Stimulated activated CD4-positive, alpha-beta T cell treated with anti-CD3 and anti-CD28 coated beads, TNF-alpha, amount 100 ng/mL, for 1 hour (primary cell): ENCODE measurements at places on chromosomes 12 and 14.

DNA sequence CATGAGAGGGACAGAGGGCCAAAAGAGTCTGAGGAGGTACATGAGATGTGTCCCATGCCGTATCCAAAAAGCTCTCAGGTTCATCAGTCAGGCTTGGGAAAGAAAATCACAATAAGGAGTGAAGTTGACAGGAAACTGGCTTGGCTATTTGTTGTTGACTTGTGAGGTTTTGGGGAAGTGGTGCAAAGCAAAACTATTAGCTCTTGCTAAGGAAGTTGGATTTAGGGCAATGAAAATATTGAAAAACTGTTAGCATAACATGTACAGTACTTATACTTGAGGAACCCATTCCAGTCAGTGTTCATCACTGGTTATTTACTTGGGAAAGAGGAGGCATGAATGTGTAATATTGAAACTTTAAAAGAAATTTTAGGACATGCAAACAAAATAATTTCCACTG is 145.9 kb downstream of the DUSP6 start:
- DNase-seq, result no peak

DNA sequence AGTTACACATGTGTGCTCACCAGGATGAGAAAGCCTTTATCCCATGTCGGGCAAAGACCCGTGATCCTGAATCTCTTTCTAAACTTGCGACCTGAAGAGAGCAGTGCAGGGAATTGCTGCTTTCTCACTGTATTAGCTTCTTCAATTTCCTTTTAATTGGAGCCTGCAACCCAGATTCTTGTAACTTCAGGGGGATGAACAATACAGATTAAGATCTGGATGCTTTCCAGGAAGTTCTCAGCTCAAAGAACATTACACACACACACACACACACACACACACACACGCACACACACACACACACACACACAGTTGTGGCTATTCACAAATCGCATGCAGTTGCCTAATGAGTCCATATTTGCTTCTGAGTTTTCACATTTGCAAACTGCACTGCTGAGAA is 268.3 kb downstream of the NPAS3 start:
- DNase-seq, result no peak

GRCh38 chr12:99176871-99177270 is 470.7 kb upstream of the GARIN6 start:
- no peak for DNase-seq

GRCh38 chr12:48165089-48165981 is 8.0 kb upstream of the ASB8 start:
- peak; percentile 28 for DNase-seq

DNA sequence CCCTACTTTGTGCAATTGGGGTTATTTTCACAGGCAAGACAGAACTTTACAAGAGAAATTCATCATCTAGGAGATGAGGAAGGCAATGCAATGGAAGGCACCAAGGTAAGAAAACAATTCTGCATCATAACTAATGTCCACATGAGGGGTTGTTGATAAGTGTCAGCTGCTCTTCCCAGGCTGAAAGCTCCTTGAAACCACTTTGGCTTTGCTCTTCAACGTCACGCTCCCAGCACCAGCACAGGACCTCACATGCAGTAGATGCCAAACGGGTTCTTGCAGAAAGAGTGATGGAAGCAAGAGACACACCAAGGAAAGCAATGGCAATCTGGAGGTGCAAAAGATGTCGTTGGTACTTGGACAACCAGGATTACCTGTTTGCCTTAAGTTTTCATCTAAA is 485.5 kb downstream of the BCL11B start:
- no peak for DNase-seq

DNA sequence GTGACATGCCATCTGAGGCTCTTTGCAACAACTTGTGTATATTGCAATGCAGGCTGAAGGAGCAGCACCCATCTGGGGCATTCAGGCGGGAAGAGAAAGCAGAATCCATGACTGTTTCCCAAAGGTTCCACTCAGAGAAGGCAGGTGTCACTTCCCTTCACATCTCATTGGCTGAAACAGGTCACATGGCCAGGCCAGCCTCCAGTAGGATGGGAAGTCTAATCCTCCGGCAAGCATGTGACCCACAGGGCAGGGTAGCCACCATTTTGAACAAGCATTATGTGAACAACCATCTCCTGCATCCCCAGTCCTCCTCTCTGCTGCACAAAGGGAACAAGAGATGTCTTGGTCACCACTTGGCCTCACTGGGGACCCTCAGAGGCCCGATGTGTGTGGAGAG is 70.6 kb downstream of the RIN3 start:
- DNase-seq, result no peak

DNA sequence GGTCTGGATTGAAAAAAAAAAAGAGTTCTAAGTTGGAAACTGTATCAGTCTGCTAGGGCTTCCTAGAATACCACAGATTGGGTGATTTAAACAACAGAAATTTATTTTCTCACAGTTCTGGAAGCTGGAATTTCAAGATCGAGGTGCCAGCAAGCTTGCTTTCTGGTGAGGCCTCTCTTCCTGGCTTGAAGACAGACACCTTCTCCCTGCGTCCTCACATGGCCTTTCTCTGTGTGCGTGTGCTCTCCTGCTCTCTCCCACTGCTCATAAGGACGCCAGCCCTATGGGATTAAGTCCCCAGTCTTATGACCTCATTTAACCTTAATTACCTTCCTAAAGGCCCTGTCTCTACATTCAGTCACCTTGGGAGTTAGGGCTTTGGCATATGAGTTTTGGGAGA is 215.5 kb downstream of the PIK3C2G start:
- DNase-seq, result no peak

- DNase-seq, result no peak
Measured at GRCh38 chr12:89355243-89356068, 3.2 kb upstream of the DUSP6 start.

- DNase-seq, result no peak
Measured at GRCh38 chr14:44830371-44830770, 131.4 kb downstream of the KLHL28 start.

DNA sequence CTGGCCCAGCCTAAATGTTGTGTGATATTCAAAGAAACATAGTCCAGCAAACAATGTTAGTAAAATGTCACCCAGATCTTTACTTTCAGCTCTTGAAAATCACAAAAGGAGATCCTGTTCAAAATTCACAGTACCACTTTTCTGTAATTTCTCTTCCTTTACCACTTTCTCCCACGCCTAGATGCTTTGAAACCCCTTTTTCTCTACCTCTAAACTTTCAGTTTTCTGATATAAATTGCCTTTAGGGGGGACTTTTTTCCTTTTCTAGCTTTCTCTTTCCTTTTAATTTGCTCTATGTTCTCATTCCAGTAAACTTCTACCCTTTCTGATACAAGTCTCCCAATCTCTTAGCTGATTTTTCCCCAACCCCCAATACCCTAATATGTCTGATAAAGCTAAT is 101.8 kb downstream of the LMO3 start:
- no peak for DNase-seq

GRCh38 chr14:59490756-59491155 is 6.4 kb downstream of the JKAMP start:
- no peak for DNase-seq

- DNase-seq, result no peak
Measured at GRCh38 chr14:95173518-95173917, 16.2 kb upstream of the DICER1 start.

- DNase-seq, result no peak
Measured at GRCh38 chr12:76311796-76312195, 36.4 kb downstream of the BBS10 start.

- DNase-seq, result no peak
Measured at GRCh38 chr12:111756681-111757080, 10.1 kb upstream of the ALDH2 start.

- no peak for DNase-seq
Measured at GRCh38 chr12:66965621-66966020, 286.7 kb upstream of the GRIP1 start.

GRCh38 chr14:99758121-99758821 is 34.9 kb upstream of the EML1 start:
- DNase-seq, result no peak

- DNase-seq, result no peak
Measured at GRCh38 chr12:16719713-16720416, 113.9 kb upstream of the LMO3 start.

- DNase-seq, result no peak
Measured at GRCh38 chr12:65740873-65741600, 83.2 kb upstream of the HMGA2 start.

DNA sequence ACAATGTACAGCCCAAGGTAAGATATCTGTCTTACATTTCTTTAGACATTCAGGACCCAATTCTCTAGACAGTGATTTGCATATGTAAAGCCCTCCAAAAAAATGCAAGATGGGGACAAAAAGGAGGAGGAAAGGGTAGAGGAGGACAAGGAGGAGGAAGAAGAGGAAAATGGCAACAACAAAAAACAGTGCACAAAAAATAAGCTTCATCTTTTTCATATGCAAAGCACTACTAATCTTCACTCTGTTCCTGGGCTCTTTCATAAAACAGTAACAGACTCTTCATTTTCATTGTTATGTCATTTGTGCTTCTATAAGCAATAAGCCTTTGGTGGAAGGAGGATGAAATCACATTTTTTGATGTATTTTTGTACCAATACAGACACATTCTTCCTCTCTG is 61.4 kb downstream of the KCNH5 start:
- no peak for DNase-seq

DNA sequence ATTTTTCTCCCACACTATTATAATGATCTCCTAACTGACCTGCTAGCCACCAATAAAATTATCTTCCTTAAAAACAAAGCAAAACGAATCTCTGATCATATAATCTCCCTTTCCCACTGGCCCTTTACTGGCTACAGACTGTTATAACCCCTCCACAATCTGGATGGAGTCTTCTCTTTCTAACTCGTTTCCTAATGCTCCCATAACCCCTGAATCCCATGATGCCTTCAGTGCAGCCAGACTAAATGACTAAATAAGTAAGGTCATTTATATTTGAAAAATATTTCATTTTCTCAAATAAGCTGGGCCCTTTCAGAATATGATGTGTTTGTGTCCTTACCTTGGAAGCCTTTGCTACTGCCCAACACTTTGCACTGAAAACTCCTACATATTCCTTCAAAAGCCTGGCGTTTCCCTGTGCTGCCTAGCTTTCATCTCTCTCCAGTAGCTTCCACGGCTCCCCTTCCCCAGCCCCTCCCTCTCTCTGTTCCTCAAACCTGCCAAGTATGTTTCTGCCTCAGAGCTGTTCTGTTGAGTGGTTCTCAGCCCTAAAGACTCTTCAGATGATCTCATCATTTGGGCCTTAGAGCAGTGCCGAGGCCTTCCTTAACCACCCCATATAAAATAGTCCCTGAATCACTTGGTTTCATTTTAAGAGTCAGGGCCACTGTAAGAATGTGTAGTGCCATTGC is 91.7 kb downstream of the MYRFL start:
- DNase-seq, result no peak

DNA sequence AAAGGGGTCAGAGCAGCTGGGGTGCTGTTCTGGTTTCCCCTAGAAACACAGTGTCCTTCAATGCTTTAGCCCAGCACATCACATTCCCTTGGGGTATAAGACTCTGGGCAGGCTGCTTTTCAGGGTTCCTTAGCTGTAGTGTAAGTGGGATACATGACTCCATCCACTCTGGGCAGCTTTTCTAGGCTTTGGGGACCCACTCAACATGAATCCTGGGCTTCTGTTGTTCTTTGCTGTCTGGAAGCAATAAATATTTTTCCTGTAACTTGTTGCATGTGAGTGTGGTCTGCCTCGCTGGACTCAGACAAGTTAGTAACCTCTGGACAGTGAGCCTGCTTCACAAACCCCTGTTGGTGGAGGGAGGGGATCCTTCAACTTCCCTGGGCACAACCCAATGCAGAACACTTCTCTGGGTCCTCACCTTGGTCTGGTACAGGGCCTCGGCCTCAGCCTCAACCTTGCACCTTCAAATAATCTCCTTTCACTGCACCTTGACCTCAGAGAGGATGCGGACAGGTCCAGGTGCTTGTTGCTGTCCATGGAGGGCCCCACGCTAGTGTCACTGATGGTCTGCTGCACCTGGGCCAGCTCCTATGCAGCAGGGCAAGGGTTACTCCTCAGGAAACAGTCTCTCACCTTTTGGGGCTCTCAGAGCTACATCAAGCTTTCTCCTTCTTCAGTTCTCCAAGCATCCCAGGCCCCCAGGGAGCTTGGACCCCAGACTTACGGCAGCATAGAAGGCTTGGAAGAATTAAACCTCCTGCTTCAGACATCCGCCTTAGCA is 13.5 kb upstream of the KRT73 start:
- DNase-seq, result no peak

- no peak for DNase-seq
Measured at GRCh38 chr12:75602106-75602505, 90.7 kb upstream of the KRR1 start.

DNA sequence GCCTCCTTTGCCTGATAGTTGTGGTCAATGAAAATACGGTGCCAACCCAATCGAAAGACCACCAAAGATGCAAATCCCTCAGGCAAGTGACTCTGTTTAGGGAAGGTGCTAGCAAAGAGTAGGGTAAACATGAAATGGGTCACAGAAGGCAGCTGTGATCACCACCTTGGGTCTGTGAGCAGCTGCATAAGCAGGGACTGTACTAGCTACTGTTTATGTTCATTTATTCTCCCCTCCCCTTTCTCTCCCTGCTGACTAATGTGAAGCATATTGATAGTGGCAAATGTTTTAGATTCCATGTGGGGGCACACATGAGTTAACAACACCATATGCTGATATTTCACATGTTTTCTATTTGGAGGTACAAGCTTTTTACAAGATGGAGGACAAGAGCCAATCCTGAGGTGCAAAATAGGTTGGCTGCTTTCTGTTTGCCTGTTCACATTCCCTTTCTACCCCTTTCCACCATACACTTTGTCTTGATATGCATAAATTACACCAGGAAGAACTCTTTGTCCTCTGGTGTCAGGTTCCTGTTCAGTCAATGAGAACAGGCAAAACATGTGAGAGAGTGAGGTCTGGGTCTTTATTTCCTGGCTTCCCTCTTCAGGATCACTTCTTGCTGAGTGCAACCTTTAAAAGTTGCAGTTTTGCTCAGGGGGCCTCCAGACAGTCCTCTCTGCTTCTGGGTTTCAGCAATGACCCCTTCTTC is 71.1 kb downstream of the AVPR1A start:
- no peak for DNase-seq
